ENCODE measurements at places on chromosomes 12 and 14.

GRCh38 chr12:3263939-3264922 is 187.1 kb downstream of the TSPAN9 start:
- DNase-seq = no peak

- no peak for DNase-seq
Measured at GRCh38 chr12:52600941-52601481, at the start of gene KRT72. Gene KRT72 (minus strand): TSS chr12:52601463. CDS start chr12:52601452, 11 bp downstream.

- DNase-seq = no peak
Measured at GRCh38 chr14:65476273-65476941, 63.9 kb downstream of the FUT8 start.

DNA sequence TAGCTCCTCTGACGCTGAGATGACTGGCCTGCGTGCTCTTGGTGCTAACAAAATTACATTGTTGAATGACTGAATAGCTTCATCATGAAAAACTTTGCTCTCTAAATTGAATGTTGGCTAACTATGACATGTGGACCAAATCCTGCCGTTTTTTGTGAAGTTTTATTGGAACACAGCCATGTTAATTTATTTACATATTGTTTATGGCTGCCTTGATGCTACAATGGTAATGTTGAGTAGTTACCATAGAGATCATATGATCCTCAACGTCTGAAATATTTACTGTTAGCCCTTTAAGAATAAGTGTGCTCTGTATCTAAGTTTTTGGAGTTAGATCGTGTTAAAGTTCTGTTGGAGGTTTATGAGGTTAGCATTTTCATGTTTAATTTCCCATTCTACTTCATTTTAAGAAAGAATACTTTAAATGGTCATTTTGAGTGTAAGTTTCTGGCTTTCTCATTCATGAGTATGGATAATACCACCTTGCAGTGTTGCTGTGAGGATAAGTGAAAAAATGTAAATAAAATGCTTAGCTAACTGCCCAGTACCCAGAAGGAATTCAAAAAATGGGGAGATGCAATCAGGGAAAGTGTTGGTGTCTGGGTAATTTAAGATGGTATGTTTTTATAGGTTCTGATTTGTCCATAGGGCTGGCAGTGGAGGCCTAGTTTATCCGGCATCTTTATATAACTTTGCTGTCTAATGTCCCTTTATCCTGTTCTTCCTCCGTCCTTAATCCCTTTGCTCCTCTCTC is 35.3 kb downstream of the NUBPL start:
- no peak for DNase-seq

GRCh38 chr12:91397866-91398532 is 215.4 kb upstream of the DCN start:
- DNase-seq = no peak

DNA sequence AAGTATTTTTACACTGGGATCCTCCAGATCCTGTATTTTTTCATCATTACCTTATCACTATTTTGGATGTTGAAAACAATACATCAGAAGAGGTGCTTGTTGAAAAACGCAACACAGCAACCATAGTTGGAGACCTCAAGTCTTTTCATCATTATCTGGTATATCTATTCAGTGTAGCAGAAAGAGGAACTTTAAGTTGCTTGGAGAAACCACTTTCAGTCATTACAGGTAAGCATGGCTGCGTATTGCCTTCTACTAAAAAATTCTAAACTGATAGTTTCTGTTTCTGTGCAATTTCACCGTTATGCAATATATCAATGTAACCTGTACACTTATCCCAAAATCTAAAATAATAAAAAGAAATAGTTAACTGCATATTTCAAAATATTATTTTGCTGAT is 32.2 kb upstream of the PTPRQ start:
- no peak for DNase-seq

DNA sequence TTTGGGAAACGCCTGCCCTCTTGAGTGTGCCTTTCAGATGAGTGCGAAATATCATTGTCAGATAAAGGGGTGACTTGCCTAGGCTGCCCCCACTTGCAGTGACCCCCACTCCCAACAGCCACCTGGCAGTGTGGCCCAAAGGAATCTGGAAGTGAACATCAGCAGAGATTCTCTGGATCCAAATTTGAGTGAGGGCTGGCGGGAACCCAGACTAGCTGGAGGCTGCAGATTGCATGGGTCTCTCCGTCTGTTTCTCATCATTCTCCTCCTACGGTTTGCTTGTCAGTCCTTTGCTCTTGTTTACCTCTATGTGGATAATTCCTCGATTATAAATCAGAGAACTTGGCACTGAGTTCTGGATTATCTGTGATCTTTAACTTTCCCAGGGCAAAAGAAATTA is 280.8 kb downstream of the ZFP36L1 start:
- DNase-seq = no peak

DNA sequence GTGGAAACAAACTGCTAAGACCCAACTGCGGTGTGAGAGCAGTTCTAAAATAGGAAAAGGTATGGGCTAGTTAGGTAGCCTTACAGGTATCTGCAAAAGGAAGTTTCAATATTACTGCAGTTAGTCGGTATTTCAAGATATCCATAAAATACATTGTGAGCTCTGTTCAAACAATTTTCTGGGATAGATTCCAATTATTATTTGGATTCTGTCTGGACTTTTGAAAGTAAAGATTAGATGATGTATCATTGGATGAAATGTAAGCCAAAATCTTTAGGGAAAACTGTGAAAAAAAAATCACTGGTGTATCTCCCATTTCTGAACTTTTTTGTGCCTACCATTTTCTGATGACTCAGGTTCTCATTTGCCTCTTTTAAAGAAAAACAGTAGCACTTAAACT is 621.6 kb downstream of the CCER1 start:
- DNase-seq = no peak

- no peak for DNase-seq
Measured at GRCh38 chr12:40473962-40474361, 218.3 kb upstream of the CNTN1 start.

DNA sequence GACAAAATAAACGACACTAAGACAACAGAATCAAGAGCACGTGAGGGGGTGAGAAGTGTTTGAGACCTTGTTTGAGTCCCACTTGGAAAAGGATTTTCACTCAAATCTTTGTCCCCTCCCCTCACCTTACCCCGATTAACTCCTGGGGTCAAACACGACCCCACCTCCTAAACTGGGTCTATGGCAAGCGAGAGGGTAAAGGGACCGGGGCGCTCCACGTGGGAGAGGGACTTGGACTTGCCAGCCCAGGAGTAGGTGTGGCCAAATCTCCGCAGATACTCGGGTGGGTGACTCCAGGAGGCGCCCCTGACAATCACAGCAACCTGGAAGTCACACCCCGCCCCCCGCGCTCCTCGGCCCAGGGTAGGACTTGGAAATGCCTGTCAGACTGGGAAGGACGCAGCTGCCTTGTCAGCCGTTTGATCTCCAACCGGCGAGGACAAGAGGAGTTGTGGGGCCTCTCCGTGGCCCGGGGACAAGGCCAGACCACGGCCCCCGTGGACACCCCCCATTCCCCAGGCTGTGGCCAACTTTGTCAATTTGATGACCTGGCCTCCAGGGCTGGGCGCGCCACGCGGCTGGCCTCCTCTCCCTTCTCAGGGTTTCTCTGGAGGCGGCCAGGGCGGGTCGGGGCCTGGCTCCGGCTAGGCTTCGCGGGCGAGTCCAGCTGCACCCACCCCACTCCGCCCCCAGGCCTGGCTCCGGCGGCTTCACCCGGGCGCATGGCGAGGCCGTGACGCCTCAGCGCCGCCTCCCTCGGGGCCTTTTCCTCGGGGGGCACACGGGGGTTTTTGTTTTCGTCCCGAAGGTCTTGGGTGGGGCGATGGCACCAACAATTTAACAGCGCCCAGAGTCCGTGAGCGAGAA is 1.1 kb upstream of the BCL11B start:
- no peak for DNase-seq

DNA sequence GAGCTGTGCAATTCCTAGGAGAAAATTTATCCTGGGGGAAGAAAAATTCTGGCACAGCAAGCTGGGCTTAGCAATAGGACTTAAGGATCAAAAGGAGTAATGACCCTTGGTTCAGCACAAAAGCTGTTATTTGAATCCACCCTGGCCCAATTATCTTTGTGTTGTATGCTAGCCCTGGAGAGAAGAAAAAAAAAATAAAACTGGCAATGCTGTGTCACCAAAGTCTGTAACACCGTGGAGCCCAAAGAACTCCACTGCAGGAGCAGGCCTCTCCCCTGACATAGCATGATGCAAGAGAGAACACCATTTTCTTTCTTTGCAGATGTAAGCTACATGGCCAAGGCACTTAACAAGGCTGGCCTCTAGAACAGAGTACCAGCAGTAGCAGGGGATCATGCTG is 63.0 kb upstream of the ARHGAP5 start:
- DNase-seq = no peak

GRCh38 chr12:117985182-117985581 is 16.4 kb upstream of the KSR2 start:
- no peak for DNase-seq

Measured in stimulated activated CD4-positive, alpha-beta T cell treated with anti-CD3 and anti-CD28 coated beads, Interleukin-2, amount 100 ng/mL, for 4 hours (primary cell).